ENCODE measurements at places on chromosomes 7 and 10.

GRCh38 chr10:12849319-12850181 is 152.0 kb downstream of the CCDC3 start:
- no peak for DNase-seq

GRCh38 chr7:45977256-45977780 is 56.2 kb upstream of the IGFBP3 start:
- DNase-seq, result no peak

DNA sequence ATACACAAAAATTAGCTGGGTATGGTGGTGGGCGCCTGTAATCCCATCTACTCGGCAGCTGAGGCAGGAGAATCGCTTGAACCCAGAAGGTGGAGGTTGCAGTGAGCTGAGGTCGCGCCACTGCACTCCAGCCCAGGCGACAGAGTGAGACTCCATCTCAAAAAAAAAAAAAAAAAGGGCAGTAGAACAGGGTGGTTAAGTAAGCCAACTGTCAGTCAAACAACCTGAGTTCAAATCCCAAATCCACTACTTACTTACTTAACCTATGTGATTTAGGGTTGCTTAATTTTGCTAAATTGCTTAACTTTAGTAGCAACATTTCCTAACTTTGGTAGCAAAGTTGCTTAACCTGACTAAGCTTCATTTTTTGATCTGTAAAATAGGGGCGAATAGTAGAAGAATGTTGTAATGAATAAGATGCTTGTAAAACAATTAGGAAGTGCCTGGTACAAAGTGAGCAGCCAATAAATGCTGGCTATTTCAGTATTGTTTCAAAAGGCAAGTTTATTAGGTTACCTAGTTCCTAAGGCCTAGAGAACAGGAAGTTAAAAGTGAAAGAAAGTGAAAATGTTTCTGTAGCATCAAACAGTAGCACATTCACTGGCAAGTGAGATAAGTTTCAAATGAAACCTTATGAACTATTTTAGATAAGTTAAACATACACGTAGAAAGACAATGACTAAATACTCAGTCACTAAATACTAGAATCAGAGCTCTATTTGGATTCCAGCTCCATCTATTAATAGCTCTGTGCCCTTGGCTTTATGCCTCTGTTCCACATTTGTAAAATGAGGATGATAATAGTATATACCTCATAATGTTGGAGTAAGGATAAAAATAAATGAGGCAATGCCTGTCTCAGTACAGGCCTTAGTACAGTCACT is 64.3 kb downstream of the HOXA1 start:
- peak; percentile 24 for DNase-seq

DNA sequence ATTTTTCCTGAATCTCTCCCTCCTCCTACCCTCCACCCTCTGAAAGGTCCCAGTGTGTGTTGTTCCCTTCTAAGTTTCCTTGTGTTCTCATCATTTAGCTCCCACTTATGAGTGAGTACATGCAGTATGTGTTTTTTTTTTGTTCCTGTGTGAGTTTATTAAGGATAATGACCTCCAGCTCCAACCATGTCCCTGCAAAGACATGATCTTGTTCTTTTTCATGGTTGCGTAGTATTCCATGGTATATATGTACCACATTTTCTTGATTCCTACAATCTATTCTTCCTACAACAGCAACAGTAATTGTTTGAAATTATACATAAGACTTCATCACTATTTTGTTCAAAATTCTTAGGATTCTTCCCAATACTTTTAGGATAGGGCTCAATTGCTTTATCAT is 1117.8 kb downstream of the GATA3 start:
- no peak for DNase-seq

GRCh38 chr10:100858747-100859483 is 53.8 kb upstream of the SLF2 start:
- DNase-seq, result no peak

DNA sequence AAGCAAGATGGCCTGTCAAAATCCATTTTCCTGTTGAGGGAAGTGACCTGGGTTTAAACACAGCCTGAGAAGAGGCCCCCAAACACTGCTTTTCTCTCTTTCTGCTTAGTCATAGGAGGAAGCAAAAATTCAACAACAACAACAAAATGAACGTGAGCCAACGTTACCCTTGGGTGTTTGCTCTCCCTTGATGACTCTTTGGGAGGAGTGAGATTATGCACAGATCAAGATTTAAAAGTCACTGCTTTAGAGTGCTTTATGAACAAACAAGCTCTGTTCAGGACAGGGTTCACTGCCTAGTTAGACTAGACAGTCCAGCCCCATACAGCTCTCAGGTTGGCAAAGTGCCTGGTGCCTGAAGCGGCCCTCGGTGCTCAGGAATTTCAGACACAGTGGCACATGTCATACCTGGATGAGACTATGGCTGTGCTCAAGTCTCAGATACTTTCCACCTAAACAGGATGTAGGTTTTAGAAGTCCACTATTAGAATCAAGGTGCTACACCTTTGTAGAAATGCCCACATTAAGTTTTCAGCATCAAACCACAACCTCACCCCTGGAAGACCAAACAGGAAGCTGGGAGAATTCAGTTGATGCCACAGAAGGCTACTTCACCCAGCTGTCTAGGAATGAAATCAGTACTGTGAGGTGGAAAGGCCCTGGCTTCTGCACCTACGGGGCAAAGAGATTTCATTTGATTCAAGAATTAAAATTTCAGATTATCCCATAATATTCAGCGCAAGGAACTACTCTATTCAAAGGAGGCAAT is 38.7 kb downstream of the DENND11 start:
- DNase-seq, result no peak

DNA sequence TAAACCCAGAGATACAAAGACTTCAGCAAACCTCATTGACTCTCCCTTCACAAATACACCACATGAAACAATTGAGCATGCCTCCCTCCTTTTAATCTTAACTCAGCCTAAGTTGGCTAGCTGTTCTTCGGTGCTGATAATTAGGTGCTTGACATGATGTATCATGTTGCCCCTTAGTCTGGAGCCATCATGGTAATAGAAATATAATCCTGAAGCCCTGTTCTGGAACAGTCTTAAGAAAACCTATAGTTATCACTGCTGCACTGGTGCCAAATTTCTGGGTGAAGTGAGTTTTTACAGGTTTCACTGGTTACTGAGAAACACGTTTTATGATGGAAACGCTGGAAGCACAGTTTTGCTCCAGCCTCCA is 306.1 kb downstream of the LRMDA start:
- no peak for DNase-seq
